ENCODE measurements at places on chromosomes 7 and 10. TPM values are rescaled to one million over a fixed set of nuclear protein-coding genes. Genes with fewer than 3 reads are reported as not detected.

Gene SYT15
- 45.4 TPM for total RNA-seq

Gene MYH16
- not detected for total RNA-seq

Gene PALD1
- total RNA-seq: 27.0 TPM

Gene SFTPA1
- 11,191 TPM for total RNA-seq

Gene SH2D4B
- total RNA-seq: 0.43 TPM

Gene IFIT3
- 78.0 TPM for total RNA-seq

Gene TFR2
- 0.41 TPM for total RNA-seq

Gene ACBD7
- total RNA-seq: not detected

Gene STEAP1B
- total RNA-seq: 2.5 TPM

GRCh38 chr7:36567699-36568451, 156.4 kb downstream of the AOAH start:
- H3K27me3 ChIP-seq: no peaks in the 10 kb centered on the region
- peaks cover 5% of the 10 kb centered on the region for H3K4me1 ChIP-seq
- H3K4me3 ChIP-seq: no peak overlapping the region
- no peak overlapping the region for H3K27ac ChIP-seq
- no peaks in the 10 kb centered on the region for H3K36me3 ChIP-seq

GRCh38 chr10:128573986-128574385, 447.8 kb upstream of the MKI67 start:
- H3K27ac ChIP-seq: no peak overlapping the region
- no peaks in the 10 kb centered on the region for H3K27me3 ChIP-seq
- H3K4me3 ChIP-seq: no peak overlapping the region
- no peaks in the 10 kb centered on the region for H3K36me3 ChIP-seq
- no peak for DNase-seq

- DNase-seq: no peak
- no peak overlapping the region for H3K27ac ChIP-seq
- H3K27me3 ChIP-seq: no peaks in the 10 kb centered on the region
- no peak overlapping the region for H3K4me3 ChIP-seq
- H3K4me1 ChIP-seq: no peaks in the 10 kb centered on the region
Measured at GRCh38 chr10:90028312-90028711, 326.9 kb downstream of the KIF20B start.

GRCh38 chr7:45992826-45993225, 71.8 kb upstream of the IGFBP3 start:
- H3K36me3 ChIP-seq: no peaks in the 10 kb centered on the region
- H3K4me3 ChIP-seq: no peak overlapping the region
- H3K4me1 ChIP-seq: no peaks in the 10 kb centered on the region
- no peak overlapping the region for H3K27ac ChIP-seq
- no peak for DNase-seq

GRCh38 chr10:20289070-20289828, 473.0 kb downstream of the PLXDC2 start:
- no peak overlapping the region for H3K27ac ChIP-seq
- H3K27me3 ChIP-seq: no peaks in the 10 kb centered on the region
- no peak for DNase-seq
- H3K4me1 ChIP-seq: no peaks in the 10 kb centered on the region

GRCh38 chr7:135886345-135887132, 90.6 kb downstream of the MTPN start:
- no peak for DNase-seq
- H3K27me3 ChIP-seq: no peaks in the 10 kb centered on the region
- no peaks in the 10 kb centered on the region for H3K36me3 ChIP-seq
- H3K4me1 ChIP-seq: no peaks in the 10 kb centered on the region
- no peak overlapping the region for H3K27ac ChIP-seq
- no peak overlapping the region for H3K4me3 ChIP-seq

All from upper lobe of right lung (tissue), 1 donor.